ENCODE measurements at places on chromosomes 7 and 10. TPM values are rescaled to one million over a fixed set of nuclear protein-coding genes. Genes with fewer than 3 reads are reported as not detected.
A peak's percentile ranks its signal among the peaks of the same experiment; 100 is the strongest.

DNA sequence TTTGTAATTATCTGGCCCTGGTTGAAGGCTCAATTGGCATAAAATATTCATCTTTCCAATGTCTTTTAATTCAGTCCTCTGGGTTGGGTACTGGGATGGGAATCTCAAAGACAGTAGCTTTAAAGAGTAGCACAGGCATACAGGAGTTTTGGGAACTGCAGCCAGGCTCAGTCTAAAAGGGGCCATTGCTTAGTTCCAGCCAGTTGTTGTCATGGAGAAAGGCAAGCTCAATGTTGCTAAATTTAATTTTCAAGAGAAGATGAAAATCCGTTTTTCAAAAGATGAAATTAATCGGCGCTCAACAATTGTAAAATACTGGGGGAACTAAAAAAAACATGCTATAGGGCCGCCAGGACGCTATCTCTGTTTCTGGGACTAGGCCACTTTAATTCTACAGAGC is 375.1 kb downstream of the PHTF2 start:
- H3K27ac ChIP-seq: no peak overlapping the region
- no peak overlapping the region for H3K4me3 ChIP-seq
- no peak for DNase-seq
- H3K27me3 ChIP-seq: no peaks in the 10 kb centered on the region

The IGFBP3 gene
- polyA plus RNA-seq: 174 TPM

DNA sequence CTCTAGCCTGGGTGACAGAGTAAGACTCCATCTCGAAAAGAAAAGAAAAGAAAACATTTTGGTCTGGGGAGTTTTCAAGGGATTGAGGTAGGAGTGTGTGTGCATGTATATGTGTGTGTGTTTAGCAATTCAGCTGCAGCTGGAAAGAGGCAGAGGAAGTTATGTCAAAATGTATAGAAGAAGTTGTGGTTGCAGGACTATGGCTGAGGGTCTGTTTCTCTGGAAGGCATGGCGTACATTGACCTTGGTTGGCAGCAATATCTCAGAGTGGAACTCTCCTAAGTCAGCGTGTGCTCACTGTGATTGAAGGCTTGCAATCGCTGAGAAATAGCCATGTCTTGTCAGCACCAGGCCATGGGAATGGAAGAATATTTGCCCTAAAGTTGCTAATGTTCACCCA is 28.6 kb upstream of the RHBDD2 start:
- no peak overlapping the region for H3K4me3 ChIP-seq
- H3K27me3 ChIP-seq: no peaks in the 10 kb centered on the region
- DNase-seq: no peak
- H3K27ac ChIP-seq: no peak overlapping the region
- H3K36me3 ChIP-seq: no peaks in the 10 kb centered on the region

The NUTM2D gene
- 4.6 TPM for polyA plus RNA-seq

GRCh38 chr7:105664816-105665525 is 83.7 kb upstream of the EFCAB10 start:
- H3K27ac ChIP-seq: no peak overlapping the region
- DNase-seq: no peak
- no peaks in the 10 kb centered on the region for H3K4me1 ChIP-seq
- H3K36me3 ChIP-seq: no peaks in the 10 kb centered on the region
- no peaks in the 10 kb centered on the region for H3K27me3 ChIP-seq
- no peak overlapping the region for H3K4me3 ChIP-seq

GRCh38 chr7:7704867-7705266 is 13.5 kb downstream of the RPA3 start:
- DNase-seq: no peak
- H3K4me3 ChIP-seq: no peak overlapping the region
- no peaks in the 10 kb centered on the region for H3K27me3 ChIP-seq
- peaks cover 3% of the 10 kb centered on the region for H3K4me1 ChIP-seq

GRCh38 chr10:63759335-63759734 is 238.1 kb downstream of the REEP3 start:
- H3K4me1 ChIP-seq: no peaks in the 10 kb centered on the region
- DNase-seq: no peak
- no peak overlapping the region for H3K27ac ChIP-seq
- no peak overlapping the region for H3K4me3 ChIP-seq
- no peaks in the 10 kb centered on the region for H3K27me3 ChIP-seq

GRCh38 chr10:111039522-111039921 is 37.3 kb upstream of the ADRA2A start:
- no peak for DNase-seq
- H3K4me1 ChIP-seq: no peaks in the 10 kb centered on the region
- H3K4me3 ChIP-seq: no peak overlapping the region
- no peaks in the 10 kb centered on the region for H3K36me3 ChIP-seq
- no peak overlapping the region for H3K27ac ChIP-seq
- H3K27me3 ChIP-seq: no peaks in the 10 kb centered on the region

- no peak overlapping the region for H3K27ac ChIP-seq
- no peak for DNase-seq
- peaks cover 2% of the 10 kb centered on the region for H3K4me1 ChIP-seq
- H3K27me3 ChIP-seq: no peaks in the 10 kb centered on the region
- no peaks in the 10 kb centered on the region for H3K36me3 ChIP-seq
These were observed 248.4 kb upstream of the KLF6 start for GRCh38 chr10:4033341-4033896.

DNA sequence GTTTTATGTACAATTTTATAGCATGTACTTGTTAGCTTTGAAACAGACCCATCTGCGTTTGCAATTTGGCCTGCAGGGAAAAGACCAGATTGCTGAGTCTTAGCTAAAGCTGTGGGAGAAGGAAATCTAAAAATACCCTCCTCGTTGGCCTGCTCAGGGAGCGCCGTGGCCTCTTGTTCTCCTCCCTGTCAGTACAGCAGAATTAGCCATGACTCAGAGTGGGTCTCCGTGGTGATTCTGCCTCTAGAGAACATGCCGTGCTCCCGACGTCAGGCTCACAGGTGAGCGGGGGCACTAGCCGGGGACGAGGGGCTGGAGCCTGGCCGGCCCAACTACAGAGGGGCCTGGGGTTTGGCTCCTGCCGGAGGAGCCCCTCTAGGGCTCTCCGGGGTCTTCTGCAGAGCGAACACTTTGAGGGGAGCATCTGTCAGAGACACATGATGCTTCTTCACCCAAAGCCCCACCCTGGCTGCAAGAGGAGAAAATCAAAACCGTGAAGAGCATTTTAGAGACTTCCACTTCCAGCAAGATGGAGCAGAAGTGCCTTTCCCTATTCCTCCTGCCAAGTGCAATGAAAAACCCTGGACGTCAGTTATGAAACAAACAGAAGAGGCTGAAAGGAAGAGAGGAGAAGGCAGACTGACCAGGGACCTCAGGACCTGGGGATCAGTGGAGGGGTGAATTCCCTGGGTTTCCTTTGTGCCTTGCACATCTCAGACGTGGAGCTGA is 98.9 kb downstream of the LHPP start:
- no peak overlapping the region for H3K4me3 ChIP-seq
- H3K27me3 ChIP-seq: no peaks in the 10 kb centered on the region
- H3K27ac ChIP-seq: peak overlapping the region; percentile 58
- peak; percentile 85 for DNase-seq
- H3K36me3 ChIP-seq: no peaks in the 10 kb centered on the region
- peaks cover 26% of the 10 kb centered on the region for H3K4me1 ChIP-seq

- no peak overlapping the region for H3K4me3 ChIP-seq
- H3K4me1 ChIP-seq: no peaks in the 10 kb centered on the region
- no peak overlapping the region for H3K27ac ChIP-seq
These were observed 296.5 kb downstream of the SORCS3 start for GRCh38 chr10:104937567-104937966.

DNA sequence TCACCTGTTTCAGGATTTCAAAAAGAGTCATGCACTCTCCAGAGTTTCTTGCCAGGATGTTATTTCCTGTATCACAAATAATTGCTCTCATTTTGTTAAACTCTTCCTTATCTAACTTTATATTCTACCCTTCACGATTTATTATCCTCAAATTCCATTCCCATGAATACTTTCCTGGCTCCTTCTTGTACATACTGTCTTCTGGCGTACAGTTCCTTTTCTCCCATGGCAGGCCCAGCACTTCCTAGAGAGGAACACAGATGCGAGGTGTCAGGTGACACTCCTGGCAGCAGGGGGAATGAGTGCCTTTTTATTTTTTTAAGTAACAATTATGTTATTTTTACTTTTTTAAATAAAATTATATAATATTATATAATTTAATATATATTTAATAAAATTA is 411.9 kb downstream of the TFEC start:
- no peak for DNase-seq
- no peak overlapping the region for H3K4me3 ChIP-seq
- H3K36me3 ChIP-seq: no peaks in the 10 kb centered on the region
- no peaks in the 10 kb centered on the region for H3K27me3 ChIP-seq
- no peaks in the 10 kb centered on the region for H3K4me1 ChIP-seq
- no peak overlapping the region for H3K27ac ChIP-seq

Data from ovary (tissue), 10 donors.